Activated CD4-positive, alpha-beta memory T cell treated with anti-CD3 and anti-CD28 coated beads for 36 hours (primary cell): ENCODE measurements at places on chromosomes 2 and 18.
A peak's percentile ranks its signal among the peaks of the same experiment; 100 is the strongest.

DNA sequence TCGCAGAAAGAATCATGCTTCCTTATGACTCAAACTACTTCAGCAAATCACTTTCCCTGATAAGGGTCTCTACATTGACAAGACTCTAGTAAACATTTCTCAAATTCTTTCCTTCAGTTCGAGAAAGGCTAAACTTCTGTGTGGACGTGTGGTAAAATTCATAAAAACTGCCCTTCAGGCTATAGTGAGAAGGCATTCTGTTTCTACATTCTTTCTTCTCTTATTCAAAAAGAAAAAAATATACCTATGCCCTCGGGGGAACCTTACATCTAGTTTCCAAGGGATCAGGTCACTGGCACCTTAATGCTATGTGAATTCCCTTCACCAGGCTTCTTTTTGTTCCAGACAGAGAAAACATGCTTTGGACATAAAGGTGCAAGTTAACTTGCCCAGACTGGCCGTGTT is 4.9 kb downstream of the VIT start:
- DNase-seq = no peak

- DNase-seq = no peak
Observed at GRCh38 chr2:100409975-100410647, 7.4 kb downstream of the CHST10 start.

DNA sequence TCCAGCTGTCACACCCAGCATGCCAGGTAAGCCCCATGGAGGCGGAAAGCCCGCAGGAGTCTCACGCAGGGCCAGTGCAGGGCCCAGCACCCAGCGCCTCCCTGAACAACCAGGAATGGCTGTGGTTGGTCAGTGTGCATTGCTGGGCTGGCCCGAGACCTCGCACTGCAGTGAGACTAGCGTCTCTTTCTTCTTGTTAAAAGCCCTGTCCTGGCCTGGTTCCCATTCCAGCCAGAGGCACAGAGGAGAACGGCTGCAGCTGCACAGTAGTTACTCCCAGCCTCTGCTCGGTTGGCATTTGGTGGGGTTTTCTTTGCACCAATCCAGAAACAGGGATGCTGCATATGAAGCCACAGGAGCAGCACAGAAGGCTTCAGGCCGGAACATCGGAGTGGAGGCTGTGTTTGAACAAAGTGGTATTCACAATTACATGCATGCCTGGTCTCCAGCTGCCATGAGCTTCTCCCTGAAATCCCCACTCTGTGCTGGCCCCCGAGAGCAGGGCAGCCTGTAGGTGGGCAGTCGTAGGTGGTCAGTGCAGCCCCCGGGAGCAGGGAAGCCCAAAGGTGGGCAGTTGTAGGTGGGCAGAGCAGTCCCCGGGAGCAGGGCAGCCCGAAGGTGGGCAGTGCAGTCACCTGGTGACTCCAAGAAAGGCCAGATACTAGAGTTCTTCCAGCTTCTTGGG is 163.7 kb upstream of the PXDN start:
- DNase-seq = no peak

GRCh38 chr18:44914028-44914427 is 233.3 kb downstream of the SETBP1 start:
- no peak for DNase-seq

- no peak for DNase-seq
Observed at GRCh38 chr18:25147877-25148488, 204.0 kb downstream of the ZNF521 start.

- DNase-seq = no peak
Observed at GRCh38 chr2:63555931-63556330, 32.3 kb downstream of the WDPCP start.

GRCh38 chr18:79680100-79680879 is 687 bp downstream of the CTDP1 start:
- peak; percentile 63 for DNase-seq

GRCh38 chr2:197285361-197285760 is 25.2 kb downstream of the ANKRD44 start:
- DNase-seq = no peak

DNA sequence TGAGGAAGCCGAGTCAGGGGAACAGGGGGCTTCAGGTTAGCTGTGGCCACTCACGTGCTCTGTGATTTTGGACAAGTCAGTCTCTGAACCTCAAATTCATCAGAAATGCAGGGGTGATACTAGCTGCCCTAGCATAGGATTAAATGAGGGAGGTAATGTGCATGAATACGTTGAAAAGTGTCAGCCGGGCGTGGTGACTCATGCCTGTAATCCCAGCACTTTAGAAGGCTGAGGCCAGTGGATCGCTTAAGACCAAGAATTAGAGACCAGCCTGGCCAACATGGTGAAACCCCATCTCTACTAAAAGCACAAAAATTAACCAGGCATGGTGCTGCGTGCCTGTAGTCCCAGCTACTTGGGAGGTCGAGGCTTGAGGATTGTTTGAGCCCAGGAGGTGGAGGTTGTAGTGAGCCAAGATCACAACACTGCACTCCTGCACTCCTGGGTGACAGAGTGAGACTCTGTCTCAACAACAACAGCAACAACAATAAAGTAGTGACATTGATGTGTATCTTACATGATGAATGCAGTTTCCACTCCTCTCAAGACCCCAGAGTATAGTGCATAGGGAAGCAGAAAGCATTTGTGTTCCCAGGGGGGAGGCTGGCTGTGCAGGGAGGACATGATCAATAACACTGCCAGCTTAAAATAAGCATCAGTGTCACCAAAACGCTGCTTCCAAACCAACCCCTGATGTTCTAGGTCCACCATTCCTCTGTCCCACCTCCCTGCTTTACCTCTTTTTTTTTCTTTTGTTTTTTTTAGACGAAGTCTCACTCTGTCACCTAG is 68.8 kb downstream of the HNRNPLL start:
- DNase-seq = no peak

- DNase-seq = peak; percentile 36
Observed at GRCh38 chr18:27599202-27599829, 414.2 kb upstream of the CHST9 start.

DNA sequence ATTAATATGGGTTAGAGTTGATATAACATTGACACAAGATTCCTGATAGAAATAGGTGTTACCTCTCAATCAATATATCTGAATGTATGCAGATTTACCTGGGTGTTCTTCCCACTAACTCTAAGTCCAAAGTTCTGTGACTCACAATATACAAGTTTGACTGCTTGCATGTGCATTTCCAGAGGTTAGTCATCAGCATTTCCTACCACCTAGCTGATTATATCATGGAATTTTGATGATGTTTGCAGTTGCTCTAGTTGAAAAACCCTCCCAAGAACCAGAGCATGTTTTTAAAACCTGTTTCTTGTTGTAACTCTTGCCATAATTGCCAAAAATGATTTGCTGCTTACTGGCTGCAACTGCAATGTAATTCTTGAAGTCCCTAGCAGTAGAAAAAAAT is 15.0 kb upstream of the DSG1 start:
- no peak for DNase-seq

- DNase-seq = peak; percentile 82
Observed at GRCh38 chr18:77101410-77102258, 30.9 kb downstream of the MBP start.

DNA sequence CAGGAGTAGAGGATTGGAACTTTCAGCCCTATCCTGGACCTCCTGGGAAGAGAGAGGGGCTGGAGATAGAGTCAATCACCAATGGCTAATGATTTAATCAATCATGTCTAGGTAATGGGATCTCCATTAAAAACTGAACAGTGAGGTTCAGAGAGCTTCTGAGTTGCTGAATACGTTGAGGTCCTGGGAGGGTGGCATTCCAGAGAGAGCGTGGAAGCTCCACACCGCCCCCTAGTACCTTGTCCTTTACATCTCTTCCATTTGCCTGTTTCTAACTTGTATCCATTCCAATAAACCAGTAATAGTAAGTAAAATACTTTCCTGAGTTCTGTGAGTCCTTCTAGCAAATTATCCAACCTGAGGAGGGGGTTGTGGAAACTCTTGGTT is 101.7 kb downstream of the B3GNT2 start:
- DNase-seq = no peak

DNA sequence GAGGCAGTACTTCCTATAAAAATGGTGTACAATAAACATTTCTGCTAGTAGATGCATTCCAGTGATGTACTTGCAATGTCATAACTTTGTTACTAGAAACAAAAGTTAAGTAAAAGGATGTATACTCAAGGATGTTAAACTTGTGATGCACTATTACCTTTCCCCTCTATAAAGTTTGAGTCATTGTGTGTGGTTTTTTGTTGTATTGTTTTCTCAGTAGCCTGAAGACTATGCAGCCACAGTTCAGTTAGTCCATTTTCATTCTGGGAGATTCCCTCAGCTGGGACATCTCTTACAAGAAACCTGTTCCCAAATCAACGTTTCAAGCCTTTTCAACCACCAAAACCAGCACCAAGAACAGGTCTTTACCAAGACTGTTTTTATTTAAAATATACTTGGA is 5.6 kb downstream of the ATP5MC3 start:
- no peak for DNase-seq

DNA sequence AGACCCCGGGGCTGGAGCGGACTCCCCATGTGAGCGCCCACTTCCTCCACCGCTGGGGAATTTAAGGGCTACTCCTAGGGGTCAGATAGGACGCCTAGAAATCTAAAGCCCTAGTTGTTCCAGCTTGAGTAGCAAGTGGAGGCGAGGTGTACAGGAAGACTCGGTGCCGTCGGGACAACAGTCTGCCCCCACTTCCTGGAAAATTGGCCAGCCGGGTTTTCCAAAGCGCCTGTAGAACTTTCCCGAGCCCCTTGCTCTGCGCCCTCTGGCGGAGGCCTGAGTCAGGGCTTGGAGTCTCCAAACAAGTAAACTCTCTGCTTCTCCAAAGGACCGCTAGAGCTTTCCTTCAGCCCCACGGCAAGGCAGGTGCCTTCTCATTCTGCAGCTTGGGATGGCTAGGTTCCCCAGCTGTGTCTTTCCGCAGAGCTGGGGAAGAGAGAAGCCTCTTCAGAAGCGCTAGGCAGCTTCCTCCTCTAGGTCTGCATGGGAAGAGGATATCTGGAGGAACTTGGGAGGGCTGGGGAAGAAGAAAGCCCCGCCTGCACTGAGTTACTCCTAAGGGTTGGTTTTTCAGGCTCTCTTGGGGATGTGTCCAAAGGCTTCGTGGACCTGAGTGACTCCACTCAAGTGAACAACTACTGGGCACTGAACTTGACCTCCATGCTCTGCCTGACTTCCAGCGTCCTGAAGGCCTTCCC is 681 bp downstream of the SPR start:
- peak; percentile 71 for DNase-seq

DNA sequence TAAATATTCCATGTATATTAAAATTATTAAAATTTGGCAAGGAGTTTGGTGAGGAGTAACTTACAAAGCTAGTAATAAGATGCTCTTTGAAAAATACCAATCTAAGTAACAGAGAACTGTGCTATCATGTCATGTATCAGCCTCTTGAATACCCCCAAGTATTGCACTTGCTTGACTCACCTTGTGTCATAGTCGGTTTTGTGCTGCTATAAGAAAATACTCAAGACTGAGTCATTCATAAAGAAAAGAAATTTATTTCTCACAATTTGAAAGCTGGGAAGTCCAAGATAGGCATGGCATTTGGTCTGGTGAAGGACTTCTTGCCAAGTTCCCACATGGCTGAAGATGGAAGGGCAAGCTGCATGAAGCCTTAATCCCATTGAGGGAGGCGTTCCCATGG is 179.2 kb downstream of the MEMO1 start:
- DNase-seq = no peak

DNA sequence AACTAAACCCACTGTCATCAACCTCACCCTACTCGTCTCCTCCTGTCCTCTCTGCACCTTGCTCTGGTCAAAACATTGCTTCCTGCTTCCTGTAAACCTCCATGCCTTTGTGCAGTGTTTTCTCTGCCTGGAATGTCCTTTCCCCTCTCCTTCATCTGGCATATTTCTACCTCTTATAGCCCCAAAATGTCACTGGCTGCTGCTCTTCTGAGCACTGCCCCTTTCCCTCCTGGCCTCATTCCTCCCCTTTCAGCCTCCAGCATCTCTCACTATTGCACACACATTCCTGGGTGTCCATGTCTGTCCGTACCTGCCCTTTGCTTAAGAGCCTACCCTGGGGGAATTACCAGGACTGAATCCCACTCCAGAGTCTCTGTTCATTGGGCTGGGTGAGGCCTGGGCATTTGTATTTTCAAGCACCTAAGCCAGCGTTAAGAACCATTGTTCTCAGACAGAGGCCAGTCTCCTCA is 84.9 kb downstream of the MOGAT1 start:
- DNase-seq = no peak

- no peak for DNase-seq
Observed at GRCh38 chr18:4453874-4454536, 1.1 kb downstream of the DLGAP1 start.

DNA sequence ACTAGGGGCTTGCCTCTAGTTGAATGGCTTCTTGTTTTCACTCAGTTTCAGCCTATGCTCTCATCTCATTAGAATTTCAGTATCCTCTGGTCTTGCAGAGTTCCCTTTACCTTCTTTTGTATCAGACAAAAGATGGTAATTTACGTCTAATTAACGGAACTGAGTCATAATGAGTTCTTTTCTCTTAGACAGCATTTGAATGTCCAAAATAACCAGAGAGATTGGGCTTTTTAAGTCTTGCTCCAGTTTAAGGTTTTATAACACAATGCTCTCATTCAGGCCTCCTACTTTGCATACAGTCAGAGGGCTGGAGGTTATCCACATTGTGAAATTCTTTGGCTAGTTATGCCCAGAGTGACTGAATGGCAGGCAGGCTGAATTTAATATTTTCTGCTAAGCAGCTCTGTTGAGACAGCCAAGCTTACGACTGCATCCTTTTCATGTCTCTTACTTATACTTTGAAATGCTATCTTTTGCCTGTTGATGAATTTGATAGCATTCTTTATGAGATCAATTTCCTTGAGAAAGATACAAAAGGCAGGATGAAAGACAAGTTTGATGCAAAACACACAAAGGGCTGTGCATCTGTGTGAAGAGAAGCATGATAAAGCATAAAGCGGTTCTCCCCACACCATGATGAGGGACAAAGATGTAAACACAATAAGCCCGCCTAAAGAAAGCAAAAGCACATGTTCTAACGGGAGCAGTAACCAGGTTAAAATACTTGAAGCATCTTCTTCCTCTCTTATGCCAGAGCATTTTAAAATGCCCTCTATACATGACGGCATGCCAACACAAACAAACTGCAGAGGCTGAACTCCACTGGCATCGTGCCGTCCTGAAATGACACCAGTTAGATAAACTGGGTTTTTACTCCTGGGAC is 90.0 kb downstream of the CDH2 start:
- no peak for DNase-seq

DNA sequence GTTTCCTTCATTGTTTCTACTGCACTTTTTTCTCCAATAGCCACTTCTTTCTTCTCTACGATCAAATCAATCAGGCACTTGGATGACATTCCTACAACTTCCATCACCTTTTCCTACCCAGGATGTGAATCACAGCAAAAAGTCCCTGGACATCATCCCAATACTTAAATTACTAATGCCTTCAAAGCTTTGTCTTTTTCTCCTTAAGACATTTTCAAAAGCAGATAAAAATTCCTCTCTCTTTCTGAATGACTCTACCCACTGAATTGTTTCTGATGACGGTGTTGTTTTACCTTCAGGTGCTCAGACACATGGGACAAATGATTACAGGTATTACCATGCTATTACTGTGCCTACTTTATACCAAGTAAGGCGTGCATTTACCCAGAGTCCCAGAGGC is 500.9 kb downstream of the FBXO15 start:
- no peak for DNase-seq

GRCh38 chr2:81528852-81529480 is 1224.4 kb upstream of the LRRTM1 start:
- DNase-seq = no peak

GRCh38 chr2:229591611-229592010 is 122.7 kb downstream of the DNER start:
- no peak for DNase-seq

- peak; percentile 25 for DNase-seq
Observed at GRCh38 chr2:85584354-85584856, at the start of gene VAMP5. Gene VAMP5, plus strand, starts transcription at chr2:85584431. Its CDS starts 60 bp downstream, at chr2:85584491.

GRCh38 chr18:59140302-59140885 is 710 bp downstream of the SEC11C start:
- no peak for DNase-seq
